Stimulated activated CD8-positive, alpha-beta memory T cell treated with anti-CD3 and anti-CD28 coated beads, Interleukin-4, amount 100 ng/mL, for 4 hours (primary cell): ENCODE measurements at places on chromosomes 2 and 18.

- no peak for DNase-seq
These were observed 6.8 kb downstream of the MAT2A start for GRCh38 chr2:85545780-85546240.

DNA sequence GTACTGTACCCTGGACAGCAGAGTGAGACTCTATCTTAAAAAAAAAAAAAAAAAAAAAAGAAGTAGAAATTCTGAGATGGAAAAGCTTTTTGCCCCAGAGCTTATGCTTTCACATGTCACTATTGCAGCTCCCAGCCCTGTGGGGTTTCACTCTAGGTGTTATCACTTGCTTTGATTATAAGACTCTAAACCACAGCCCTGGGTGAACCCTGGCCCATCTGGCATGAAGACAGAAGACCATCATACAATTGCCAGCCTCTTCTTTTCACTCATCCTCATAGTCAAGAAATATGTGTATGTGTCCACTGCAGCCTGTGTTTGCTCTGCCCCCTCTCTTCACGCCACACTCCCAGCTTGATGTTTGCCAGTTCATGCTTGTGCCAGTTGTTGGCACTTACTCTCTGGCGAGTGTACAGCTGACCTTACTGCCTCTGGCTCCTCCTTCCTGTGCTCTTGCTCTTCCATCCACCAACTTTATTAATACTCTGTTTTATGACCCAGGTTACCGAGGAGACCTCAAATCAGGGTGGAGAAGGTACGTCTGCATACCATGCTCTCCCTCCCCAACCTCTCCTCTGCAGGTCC is 136.7 kb upstream of the NCK2 start:
- DNase-seq, result no peak

DNA sequence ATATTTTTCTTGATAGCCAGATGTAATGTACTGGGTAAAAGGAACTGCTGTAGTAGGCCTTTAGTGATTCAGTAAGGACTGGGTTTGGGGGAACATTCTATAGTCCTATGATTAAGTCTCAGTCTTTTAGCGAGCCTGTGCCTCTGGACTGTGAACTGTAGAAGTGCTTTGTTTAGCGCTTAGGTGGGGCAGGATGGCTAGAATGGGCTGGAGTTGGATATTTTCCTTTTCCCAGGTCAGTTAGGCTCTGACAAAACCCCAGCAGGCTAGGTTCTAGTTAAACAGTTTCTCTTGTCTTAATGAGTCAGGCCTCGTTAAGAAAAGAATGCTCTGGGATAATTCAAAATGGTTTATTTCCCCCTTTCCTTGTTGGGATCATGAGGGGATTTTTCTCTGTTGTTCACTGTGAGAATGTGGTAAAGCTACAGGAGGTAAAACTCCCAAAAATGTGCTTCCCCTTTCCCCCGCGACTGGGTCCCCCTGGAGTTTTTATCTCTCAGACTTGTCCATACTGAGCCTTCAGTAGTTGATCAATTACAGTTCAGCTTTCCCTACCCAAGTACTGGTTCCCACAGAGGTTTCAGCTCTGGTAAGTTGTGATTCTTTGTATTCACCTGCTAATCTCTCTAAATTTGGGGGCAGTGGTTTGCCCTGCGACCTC is 31.5 kb downstream of the EHBP1 start:
- DNase-seq, result no peak

DNA sequence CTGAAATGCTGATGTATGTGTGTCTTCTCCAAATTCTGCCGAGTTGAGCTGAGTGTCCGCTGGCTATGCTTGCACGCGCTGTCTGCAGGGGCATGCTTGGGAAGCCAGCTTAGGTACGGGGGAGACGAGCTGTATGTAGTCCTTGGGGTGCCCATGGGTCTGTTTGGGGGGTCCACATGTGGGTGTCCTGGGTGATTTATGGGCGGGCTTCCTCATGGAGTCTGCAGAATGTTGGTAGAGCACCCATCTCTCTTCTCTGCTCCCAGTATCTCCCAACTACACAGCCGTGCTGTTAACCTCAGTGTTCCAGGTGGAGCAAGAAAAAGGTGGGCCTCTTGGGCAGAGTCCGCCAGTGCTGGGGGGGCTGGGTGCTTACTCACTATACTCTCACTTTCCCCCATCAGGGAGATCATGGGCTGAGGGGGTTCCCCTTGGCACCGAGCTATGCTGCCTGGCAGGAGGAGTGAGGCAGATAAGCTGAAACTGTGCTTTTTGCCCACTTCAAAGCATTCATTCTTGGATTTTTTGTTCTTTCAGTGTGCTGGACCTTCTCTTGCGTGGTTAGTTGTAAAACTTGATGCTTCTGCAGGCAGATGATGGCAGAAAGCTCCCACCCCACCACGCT is 128.2 kb upstream of the ALKAL2 start:
- DNase-seq, result no peak

- no peak for DNase-seq
These were observed 345.3 kb downstream of the EN1 start for GRCh38 chr2:118502106-118502505.

- no peak for DNase-seq
These were observed 7.4 kb downstream of the NFATC1 start for GRCh38 chr18:79402977-79403722.

- DNase-seq, result no peak
These were observed 80.1 kb downstream of the EML4 start for GRCh38 chr2:42249284-42249683.

DNA sequence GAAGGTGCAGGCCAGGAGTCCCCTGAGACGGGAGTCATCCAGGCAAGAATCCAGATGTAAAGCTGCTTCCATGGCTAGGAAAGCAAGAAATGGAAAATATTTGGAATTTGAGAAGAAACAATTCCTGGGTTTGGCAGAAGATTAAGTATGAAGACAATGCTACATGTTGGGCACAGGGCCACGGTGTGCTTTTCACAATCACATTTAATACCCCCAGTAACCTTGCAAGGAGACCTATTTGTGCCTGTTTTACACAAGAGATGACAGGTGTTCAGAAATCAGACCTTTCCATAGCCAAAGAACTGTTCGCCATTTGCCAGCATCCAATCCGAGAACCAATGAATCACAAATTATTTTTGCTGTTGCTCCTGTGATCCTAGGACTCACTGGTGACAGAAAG is 50.5 kb downstream of the KCTD1 start:
- DNase-seq, result no peak

- no peak for DNase-seq
These were observed 432.4 kb downstream of the FBXO15 start for GRCh38 chr18:73715210-73715670.

DNA sequence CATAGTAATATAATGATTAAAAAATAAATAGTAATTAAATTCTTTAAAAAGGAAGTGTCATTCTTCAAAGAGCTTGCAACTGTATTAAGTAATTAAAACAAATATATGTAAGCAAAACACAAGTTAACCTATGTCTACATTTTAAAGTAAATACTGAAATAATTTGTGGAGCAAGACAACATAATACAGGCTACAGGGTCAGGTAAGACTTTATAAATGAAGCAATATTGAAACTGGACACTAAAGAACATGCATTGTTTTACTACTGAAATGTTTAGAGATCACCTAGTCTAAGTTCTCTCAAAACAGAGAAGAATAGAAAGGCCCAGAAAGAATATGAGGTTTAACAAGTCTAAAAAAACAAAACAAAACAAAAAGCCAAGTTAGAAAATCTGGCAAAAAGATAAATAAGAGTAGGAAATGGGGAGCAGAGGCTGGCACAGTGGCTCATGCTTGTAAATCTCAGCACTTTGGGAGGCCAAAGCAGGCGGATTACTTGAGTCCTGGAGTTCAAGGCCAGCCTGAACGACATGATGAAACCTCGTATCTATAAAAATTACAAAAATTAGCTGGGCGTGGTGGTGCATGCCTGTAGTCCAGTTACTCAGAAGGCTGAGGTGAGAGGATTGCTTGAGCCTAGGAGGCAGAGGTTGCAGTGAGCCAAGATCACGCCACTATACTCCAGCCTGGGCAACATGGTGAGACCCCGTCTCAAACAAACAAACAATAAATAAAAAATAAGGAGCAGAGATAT is 34.4 kb downstream of the VPS54 start:
- no peak for DNase-seq

DNA sequence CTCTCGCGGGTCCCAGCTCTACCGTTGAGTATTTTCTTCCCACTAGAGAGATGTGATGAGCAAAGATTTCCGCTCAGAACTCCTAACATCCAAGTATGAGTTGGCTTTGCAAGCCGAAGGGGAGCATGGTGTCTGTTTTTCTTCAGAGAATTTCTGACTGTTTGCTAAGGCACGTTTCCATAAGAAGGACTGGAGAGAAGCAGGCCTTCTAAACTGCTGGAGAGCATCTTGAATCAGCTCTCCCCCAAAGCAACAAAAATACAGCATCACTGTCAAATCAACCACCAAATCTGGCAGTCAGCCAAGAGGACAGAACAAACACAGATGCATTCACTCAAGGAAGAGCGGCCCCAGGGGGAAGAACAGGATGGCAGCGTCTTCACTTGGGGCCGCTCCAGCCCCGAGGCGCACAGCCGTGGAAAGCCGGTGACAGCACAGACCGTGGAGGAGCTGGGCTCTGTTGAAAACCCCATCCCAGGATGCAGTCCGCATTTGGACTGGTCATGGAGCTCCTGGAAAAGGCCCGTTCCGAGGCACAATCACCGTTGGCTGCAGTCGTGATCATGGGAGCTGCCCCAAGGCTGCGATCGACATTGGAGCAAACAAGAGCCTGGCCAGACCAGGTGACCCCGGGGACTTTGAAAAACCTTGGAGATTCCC is 101.4 kb downstream of the NFATC1 start:
- no peak for DNase-seq

GRCh38 chr2:204530464-204530805 is 14.8 kb upstream of the PARD3B start:
- no peak for DNase-seq

- no peak for DNase-seq
These were observed 45.9 kb upstream of the ASB1 start for GRCh38 chr2:238380785-238381184.

GRCh38 chr2:118257696-118258095 is 169.4 kb downstream of the INSIG2 start:
- DNase-seq, result no peak

DNA sequence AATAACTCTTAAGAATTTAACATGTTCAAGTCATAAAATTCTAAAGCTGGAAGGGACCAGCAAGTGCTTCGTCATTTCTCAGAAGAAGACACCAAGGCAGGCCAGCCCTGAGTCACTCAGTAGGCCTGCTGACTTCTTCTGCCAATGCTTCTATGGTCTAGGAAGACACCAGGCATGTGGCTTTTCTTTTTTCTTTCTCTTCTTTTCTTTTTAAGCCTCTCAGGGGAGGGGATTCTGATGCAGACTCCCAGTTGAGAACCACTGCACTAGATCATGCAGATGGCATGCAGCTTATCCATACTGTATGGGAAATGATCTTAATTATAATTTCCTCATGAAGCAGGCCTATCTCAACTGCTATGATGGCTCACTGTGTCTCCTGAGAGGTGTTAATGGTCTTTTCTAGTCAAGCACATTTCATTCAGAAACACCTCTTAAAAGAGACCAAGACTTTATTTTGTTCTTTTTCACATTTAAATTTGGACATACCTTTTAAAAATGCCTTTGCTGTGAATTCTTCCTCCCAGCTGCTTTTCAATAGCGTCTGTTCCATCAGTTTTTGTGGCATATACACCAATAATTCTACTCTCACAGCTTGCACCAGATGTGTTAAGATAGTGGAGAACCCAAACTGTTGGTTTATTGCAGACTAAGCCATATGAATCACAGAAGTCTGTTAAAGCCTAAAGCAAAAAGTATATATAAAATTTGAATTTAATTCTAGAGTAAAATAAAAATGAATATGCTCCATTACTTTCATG is 11.3 kb downstream of the KCTD18 start:
- DNase-seq, result no peak

GRCh38 chr2:189369566-189369965 is 71.7 kb upstream of the WDR75 start:
- no peak for DNase-seq

DNA sequence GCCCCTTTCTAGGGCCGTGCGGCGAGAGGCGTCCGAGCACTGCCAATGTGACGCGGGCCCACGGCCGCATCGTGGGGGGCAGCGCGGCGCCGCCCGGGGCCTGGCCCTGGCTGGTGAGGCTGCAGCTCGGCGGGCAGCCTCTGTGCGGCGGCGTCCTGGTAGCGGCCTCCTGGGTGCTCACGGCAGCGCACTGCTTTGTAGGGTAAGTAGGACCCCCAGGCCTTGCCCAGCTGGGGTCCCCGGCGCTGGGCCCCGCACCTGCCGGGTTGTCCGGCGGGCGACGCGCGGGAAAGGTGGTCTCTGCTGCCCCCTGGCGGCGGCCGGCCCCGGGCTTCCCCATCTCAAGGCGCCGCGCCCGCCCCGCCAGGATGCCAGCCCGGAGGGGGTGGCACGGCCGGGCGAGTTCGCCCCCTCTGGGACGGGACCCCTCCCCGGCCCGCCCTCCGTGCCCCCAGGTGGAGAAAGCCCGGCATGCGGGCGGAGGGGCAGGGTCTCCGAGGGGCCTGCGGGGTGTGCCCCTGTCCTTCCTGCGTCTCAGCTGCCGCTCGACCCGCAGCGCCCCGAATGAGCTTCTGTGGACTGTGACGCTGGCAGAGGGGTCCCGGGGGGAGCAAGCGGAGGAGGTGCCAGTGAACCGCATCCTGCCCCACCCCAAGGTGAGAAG is 1.9 kb downstream of the PRSS56 start:
- DNase-seq, result no peak

DNA sequence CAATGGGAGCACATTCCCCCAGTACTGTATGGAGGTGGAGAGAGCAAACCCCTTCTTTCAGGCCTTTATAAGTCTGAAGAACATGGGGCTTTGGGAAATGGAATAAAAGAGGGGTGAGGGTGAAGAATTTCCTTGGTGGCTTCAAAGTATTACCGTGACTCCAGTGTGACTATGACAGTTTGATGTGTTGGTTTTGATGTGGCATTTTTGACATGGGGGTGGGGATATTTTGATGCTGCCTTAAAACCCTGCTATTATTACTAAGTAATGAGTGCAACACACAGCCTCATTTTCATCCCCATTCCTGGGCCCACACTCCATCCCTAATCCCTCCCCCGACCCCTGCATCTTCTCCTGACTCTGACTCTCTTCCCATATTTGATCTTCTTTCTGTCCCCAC is 23.6 kb downstream of the QPCT start:
- DNase-seq, result no peak

GRCh38 chr2:184419744-184420143 is 178.6 kb upstream of the ZNF804A start:
- DNase-seq, result no peak

DNA sequence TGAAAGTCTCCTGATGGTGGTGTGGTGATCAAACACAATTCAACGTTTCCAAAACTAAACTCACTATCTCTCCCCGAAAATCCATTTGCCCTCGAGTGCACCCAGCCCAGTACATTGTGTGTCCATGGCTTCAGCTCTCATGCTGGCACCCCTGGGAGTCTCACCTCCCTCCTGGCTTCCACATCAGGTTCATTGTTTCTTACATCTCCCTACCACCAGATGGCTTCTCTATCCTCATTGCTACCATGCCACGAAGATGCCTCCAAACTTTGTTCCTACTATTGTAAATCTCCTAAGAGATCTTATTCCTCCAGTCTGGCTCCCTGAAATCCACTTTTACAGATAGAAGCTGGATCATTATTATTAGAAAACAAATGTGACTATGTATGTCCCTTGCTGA is 197.0 kb downstream of the MYT1L start:
- DNase-seq, result no peak

GRCh38 chr18:77131100-77131651 is 1.4 kb downstream of the MBP start:
- DNase-seq, result peak; percentile 50

- DNase-seq, result no peak
These were observed 49.5 kb upstream of the TBC1D8 start for GRCh38 chr2:101200676-101201075.
